ENCODE measurements at places on chromosomes 7 and 10. TPM values are rescaled to one million over a fixed set of nuclear protein-coding genes. Genes with fewer than 3 reads are reported as not detected.

- DNase-seq: no peak
Measured at GRCh38 chr7:132019703-132020102, 463.3 kb upstream of the PODXL start.

DNA sequence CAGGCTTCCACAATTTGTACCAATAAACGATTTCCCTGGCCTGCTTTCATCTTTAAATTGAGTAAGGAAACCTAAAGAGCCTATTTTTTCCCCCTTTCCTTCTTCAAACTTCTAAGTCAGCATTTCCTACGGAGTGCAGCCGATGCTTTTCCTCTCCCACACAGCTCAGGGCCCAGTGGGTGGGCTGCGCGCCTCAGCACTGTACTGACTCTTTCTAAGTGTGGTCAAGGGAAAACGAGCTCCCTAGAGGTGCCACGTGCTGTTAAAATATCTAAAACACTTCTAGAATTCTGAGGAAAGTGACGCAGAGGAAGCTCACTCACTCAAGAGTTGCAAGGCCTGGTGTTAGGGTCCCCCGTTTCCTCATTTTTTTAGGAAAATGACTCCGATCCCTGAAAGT is 29.0 kb downstream of the STEAP1B start:
- DNase-seq: no peak

GRCh38 chr7:44819292-44819691 is 22.8 kb downstream of the PPIA start:
- no peak for DNase-seq

- no peak for DNase-seq
Measured at GRCh38 chr7:4650433-4651047, 31.6 kb upstream of the FOXK1 start.

The CPA2 gene
- total RNA-seq: under 0.01 TPM

The SVOPL gene
- total RNA-seq: 3.8 TPM

DNA sequence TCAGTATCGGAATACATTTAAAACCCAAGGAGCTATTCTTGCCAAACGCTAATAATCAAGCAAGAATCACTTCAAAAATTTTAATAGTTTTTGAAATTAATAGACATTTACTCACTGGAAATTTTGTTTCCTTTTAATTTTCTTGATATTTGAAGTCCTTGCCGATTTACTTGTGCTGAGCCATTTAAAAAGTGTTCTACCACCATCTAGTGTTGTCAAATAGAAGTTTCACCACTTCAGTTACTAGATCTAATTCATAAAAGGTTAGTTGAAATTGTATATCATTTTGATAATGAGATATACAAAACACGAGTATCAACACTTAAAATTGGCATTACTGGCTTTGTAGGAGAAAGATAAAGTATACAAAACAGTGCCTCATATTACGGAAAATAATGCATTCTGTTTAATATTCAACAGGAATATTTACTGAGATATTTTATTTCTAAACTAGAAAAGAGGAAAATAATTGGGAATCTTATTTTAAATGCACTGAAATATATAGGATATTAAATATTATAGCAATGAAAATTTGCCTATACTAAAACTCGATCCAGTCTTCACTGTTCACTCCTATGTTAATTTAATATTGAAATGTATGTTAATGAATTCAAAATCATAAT is 664.8 kb upstream of the SEMA3D start:
- peak; percentile 16 for DNase-seq

DNA sequence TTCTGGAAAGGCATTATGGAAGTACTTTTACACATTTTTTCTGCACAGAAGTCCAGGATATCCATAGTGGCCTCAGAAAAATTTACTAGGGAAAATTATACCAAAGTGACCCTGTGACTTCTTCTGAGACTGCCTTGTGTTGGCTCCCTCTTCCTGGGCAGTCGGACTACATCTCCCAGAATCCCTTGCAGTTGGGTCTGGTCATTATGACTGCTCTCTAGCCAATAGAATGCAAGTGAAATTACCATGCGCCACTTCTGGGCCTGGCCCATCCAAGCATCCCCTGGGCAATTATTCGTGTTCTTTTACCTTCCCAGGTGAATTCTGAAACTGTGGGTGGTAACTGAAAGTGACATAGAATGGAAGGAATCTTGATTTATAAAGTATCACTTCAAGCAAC is 430.9 kb downstream of the ACTR3B start:
- no peak for DNase-seq

- no peak for DNase-seq
Measured at GRCh38 chr10:127279334-127279774, 83.0 kb upstream of the INSYN2A start.

The SH2D4B gene
- total RNA-seq: under 0.01 TPM

DNA sequence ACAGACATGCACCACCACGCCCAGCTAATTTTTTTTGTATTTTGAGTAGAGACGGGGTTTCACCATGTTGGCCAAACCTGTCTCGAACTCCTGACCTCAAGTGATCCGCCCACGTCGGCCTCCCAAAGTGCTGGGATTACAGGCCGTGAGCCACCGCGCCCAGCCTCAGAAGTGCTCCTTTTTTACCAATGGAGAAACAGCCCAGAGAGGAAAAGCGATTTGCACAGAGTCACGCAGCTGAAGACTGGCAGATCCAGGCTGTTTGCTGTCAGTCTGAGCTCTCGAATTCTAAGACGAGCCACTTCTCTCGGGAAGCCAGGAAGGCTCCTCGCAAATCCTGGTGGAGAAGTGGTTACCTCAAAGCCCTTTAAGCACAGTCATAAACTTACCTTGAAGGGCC is 57.4 kb upstream of the SDK1 start:
- no peak for DNase-seq

The RELN gene
- not detected for total RNA-seq

DNA sequence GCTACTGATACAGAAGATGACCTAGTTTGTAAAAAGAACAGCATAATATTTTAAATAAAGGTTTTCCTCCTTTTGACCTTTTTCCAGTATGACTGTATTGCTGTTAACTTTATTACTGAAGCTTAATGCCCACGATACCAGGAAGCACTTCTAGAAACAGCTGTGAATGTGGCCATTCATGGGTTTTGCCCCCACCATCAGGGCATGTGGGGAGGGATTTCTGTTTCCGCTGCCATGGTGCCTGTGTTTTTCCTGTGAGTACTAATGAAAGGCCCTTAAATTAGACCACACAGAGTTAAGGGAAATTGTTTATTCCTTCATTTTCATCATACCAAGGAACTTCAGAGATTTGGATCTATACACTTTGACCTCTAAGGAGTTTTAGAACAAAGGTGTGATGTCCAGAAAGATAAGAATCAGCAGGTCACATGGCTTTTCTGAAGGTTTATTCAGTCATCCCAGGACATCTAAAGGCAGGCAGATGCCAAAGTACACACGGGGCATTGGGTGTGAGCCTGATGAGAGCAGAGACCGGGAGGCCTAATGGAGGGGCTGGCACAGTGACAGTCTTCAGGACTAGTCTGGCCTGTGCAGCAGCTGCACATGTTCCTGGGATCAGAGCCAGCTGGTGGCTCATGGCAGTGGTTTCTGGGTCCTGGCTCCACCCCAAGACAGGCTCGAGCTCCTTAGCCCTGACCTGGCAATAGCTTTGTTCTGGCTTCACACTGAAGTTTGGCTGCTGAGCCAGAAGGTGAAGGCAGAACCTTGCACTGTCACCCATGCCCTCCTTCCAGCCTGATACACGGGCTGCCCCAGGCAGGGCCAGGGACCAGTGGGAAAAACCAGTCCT is 190.9 kb downstream of the REEP3 start:
- DNase-seq: no peak

The NACAD gene
- total RNA-seq: 0.27 TPM

The MRLN gene
- not detected for total RNA-seq

- no peak for DNase-seq
Measured at GRCh38 chr10:112539340-112539739, 92.3 kb downstream of the VTI1A start.

DNA sequence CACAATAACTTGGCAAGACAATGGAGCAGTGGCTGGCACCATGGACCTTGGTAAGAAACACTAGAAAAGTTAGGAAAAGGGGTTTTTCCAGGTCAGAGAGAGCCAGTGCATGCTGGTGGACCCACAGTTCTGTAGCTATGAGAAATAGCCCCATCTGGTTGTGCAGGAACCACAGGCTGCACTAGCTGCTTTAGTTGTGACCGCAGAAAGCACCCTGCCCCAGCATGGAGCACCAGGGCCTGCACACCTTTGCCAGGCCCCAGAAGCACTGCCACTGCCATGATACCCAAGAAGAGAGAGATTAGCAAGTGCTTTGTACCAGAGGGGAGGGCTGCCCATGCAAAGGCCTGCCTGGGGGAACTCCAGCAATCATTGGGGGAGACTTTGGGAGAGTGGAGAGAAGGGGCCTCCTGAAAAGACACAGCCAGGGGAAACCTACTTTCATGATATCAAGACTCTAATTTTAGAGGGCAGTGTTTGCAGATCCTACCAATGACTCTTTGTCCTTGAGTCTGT is 256.1 kb upstream of the C7orf33 start:
- DNase-seq: no peak

DNA sequence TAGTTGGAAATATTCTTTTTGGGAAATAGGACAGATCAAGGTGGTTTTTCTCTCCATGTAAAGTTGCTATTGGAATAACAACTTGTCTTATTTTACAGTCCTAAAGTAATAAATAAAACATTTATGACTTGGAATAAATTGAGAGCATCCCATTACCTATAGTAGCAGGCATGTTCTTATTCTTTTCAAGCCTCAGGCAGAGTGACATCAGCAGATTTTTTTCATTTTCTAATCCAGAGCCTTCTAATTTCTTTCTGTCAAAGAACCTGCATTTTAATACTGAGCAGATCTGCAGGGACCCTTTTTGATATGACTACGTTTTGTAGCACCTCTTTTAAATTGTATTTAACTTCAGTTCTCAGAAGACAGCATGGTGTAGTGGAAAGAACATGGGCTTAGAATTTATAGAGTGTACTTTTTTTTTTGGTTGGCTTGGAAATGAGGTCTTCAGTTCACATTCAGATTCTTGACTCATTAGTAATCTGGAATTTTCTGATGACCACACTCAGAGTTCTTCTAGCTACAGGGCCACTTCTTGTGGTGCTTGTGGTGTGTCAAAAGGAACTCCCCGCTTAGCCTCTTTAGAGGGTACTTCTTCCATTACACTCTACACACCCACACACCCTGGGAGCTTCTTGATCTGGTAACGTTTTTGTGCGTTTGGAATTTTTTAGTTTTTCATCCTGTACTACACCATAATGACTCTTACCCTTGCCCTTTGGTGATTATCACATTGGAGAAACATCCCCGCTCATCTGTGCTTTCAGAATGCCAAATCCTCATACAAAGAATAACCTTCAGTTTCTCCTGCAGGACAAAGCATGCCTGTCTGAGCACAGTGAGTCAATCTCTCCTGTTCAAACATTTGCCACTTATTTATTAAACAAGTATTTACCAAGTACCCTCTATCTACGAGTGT is 34.6 kb downstream of the AGK start:
- DNase-seq: no peak

- DNase-seq: no peak
Measured at GRCh38 chr7:15543256-15543655, 18.6 kb downstream of the AGMO start.

DNA sequence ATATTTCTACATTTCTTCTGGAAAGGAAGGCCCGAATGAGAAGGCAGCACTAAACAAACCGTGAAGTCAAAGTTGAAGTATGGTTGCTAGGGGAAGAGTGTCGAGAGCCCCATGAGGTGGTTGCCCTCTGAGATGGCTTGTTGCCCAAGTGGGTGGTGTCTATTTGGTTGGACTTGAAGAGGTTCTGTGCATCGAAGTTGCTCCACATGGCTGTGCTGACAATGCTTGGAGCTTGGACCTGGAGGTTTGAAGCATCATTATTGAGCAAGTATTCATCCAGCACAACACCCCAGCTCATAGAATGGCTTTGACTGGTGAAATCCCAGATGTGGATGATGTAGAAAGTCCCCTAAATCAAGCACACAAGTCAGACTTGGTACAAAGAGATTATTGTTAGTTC is 165.2 kb upstream of the CDCA7L start:
- no peak for DNase-seq

The ORC5 gene
- total RNA-seq: 12.4 TPM

GRCh38 chr10:61608255-61609033 is 54.3 kb upstream of the CABCOCO1 start:
- no peak for DNase-seq

DNA sequence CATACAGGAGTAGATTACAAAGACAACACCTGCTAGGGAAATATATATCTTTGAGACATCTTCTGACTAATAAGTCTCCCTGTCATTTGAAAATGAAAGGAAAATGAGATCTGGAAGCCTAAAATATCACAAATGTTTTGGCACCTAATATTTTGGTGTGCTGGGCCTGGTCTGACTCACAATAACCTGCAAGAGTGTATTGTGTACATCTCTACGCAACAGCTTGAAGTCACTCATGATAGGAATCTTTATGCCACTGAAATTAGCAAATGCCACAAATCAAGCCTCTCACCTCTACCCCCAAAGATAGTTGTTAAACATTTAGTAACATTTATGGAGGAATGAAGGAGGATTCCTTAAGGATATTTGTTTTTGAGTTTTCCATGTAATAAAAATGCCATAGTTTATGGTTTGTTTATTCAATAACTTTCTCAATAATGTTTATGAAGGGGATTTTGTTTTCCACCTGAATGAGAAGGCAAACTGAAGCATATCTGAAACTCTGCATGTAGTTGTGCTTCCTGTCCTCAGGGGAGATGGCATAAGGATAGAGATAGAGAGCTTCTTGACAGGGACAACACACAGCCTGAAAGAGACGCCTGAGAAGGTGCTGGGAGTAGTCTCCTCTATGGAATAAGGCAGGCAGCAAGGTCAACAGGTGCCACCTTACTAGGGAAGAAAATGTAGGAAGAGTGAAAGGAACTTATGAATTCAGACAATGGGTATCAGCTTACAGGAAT is 197.4 kb downstream of the AHR start:
- DNase-seq: no peak

The PLEKHA1 gene
- 3.0 TPM for total RNA-seq

DNA sequence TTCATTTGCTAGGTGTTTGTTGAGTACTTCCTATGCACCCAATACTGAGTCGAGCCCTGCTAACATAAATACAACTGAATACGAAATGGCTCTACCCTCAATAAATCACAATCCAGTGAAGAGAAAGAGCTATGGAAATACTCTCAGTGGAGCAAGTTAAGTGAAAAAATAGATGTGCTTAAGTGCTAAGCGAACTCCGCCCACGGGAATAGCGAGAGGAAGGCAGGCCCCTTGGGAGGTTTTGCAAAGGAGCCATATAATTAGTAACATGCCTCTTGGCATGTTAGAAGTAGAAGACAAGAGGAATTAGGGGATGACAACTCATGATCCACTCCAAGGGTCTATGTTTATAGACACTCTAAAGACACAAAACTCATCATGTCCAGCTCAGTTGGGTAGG is 42.8 kb upstream of the TSPAN33 start:
- DNase-seq: no peak

DNA sequence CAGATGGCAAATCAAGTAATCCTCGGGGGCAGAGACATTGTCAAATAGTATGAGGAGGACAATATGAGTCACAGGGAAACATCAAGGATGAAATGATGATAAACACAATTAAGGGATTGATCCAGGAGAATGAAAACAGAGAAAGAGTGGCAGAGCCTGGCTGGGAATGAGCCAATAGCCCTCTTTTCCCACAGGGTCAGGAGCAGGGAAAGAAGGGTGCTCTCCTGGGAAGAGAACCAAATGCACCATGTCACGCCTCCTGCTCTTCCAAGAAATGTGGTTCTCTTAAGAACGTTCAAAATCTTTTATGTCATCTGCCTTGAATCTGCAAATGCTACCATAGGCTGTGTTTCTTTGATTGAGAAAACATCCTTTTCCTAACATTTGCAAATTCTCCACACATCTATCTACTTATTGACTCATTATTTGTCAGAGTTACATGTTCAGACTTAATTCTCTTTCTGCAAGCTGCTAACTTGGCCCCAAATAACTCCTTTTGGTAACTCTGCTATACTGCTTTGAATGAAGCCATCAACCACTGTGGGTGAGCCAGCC is 50.6 kb downstream of the HIPK2 start:
- DNase-seq: no peak

The DHX32 gene
- 15.1 TPM for total RNA-seq

Data from hematopoietic multipotent progenitor cell (in vitro differentiated cells).